T-helper 17 cell (primary cell): ENCODE measurements at places on chromosomes 16 and 17.

DNA sequence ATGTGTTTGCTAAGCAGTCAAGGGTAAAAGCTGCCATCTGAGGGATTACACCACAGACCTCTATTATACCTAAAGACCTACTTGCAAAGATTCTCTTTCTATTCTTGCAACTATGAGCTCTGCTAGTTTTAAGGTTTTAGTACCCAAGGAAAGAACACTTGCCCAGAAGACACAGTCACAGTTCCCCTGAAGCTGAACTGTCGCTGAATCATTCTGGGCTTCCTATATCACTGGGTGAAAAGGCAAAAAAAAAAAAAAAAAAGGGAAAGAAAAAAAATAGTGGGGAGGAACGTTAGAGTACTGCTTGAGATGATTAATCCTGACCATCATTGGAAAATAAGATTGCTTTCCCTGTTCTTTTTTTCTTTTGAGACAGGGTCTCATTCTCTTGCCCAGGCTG, 37.9 kb downstream of the LYRM1 start:
- DNase-seq = no peak

DNA sequence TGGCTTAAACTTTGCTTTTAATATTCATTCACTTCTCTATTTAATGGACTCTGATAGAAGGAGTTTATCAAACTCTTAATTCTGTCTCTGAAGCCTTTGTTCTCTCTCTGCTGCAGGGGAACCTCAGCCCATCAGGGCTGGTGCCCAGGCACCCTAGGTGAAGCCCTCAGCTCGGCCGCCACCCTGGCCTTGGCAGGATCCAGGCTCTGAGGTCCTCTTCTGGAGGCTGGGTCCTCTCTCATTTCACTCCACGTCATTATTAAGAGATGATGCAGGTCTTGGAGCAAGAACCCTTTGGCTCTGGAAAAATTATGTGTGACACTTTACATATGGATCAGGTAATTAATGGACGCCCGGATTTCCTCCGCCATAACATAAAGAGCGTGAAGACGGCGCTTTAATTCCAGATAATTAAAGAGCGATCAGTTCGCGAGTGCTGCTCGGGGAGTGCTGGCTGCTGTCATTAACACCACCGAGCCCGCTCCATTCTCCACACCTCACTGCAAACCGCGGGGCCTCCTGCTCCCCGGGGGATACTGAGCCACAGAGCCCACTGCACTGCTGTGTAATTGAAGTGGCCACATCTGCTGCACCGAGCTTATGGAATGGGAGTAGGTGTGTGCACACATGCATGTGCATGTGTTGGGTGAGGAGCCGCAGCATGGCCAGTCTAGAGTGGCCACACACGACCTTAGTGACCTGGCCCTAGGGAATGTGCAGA, 259.4 kb upstream of the TNRC6C start:
- DNase-seq = no peak

- no peak for DNase-seq
Measured at GRCh38 chr17:45052052-45052772, 780 bp upstream of the DCAKD start.

DNA sequence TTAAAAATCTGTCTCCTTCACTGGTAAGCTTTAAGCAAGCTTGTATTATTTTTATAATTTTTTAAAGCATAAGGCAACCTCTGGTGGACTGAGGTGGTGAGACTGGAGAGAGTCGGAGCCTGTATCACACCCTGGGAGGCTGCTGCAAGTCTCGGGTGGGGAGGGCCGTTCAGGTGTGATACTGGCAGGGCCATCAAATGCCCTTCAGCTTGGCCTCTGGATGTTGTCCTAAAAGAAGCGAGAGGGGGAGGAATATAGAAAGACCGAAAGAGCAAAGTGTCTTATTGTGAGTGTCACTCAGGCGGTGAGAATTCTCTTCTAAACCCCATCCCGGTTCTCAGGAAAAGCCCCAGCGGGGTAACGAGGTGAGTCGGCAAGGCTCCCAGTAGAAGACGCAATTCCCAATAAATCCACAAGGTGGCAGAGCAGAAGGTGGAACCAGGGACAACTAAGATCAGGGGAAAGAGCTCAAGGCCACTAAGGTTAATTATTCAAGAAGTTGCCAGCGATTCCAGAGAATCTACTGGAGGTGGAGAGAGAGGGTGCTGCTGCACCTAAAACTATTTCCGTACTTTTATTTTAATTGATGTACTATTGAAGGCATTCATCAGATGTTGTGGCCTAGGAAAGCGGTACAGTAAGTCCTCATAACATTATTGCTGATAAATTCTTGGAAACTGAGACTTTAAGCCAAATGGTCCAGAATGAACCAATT, 14.1 kb downstream of the C17orf67 start:
- DNase-seq = peak; percentile 39

GRCh38 chr16:5451641-5452040, 354.0 kb upstream of the EEF2KMT start:
- DNase-seq = no peak

DNA sequence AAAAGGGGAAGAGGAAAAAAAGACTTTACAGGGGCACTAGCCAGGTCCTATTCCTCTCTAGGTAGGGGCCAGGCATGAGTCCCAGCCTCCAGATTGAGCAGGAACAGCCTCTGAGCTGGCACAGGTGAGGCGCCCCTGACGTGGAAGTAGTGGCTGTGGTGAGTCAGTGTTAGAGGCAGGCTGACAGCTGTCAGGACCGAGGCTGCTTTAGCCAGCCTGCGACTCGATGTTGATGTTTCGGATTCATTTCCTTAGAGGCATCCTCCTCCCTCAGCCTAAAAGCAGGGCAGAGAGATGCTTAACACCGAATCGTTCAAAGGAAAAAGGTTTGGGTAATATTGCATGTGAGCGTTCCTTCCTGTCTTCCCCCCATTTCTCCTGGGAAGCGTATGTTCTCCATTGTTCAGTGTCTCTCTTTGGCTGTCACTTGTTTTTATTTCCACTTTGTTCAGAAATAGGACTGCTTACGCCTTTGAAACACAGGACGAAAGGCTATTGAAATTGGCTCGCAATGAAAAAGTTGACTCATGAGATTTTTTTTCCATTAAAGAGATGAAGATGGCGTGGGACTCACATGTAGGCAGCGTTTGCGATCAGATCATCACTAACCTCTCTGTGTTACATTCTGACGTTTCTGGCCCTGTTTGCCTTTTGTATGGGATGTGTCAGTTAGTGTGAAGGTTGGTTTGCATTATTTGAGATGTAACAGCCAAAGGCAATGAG, 1.3 kb downstream of the KIAA0513 start:
- peak; percentile 41 for DNase-seq

GRCh38 chr17:72974605-72975232, 117.8 kb downstream of the SLC39A11 start:
- DNase-seq = no peak

DNA sequence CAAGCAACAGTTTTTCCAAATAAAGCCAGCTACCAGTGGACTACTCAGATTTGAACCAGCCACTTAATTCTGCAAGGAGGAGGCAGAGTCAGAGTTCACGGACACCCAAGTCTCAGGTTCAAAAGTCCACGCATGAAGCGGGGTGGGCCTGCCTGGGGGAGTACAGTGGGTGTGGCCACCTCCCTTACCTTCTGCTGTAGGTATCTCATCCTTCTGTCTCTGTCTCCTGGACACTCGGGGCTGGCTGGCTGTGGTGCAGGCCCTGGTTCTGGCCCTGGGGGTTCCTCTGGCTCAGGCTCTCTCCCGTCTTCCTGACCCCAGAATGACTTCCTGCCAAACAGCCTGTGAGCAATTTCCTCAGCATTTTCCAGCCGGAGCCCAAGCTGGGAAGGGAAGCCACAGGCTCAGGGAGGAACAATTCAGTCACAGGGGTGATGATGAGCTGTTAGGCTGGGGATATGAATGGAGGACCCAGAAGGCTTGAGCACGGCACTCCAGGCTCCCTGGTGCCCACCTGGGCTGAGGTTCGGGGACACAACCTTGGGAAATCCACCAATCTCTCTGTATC, 101.9 kb downstream of the LITAF start:
- DNase-seq = no peak

DNA sequence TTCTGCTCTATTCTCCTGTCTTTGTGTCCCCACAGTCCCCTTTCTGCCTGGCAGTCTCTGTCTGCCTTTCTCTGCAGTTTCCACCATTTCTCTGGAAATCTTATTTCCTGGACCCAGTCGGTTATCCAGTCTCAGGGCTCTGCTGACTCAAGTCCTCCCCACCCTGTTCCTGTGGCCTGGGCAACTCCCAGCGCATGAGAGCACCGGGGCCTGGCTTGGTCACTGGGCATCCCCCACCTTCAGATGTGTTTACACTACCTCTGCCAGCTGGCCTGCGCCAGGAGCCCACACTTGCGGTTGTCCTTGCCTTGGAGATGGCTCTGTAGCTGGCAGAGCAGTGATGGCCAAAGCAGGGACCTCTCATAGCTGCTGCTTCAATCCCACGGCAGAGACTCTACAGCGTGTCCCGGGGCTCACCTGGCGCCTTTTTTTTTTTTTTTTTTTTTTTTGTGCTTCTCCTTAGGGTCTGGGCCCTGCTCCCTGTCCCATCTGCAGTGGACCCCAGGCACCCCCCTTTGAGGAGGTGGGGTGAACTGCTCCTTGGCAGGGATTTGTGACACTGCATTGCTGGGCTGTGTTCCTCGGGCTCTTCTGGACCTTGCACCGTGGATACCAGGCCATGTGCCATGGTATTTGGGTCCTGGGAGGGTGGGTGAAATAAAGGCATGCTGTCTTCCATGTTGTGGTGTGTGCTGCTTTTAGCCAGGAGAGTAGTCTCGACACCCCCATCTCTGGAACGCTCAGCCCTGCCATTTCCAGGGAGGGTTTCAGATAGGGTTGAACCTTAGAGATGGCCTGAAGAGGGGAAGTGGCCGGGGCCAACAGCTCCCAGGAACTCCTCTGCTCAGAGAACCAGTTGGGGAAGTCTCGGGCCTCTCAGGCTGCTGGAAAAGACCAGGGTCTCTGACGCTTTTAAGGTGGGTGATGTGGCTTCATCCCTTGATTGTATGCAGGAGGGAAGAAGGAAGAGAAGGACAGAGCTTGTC, 17.5 kb downstream of the GUCY2D start:
- no peak for DNase-seq

GRCh38 chr17:63762161-63763078, 11.0 kb downstream of the CCDC47 start:
- DNase-seq = no peak

- DNase-seq = no peak
Measured at GRCh38 chr16:69412287-69412686, 12.1 kb upstream of the CYB5B start.

DNA sequence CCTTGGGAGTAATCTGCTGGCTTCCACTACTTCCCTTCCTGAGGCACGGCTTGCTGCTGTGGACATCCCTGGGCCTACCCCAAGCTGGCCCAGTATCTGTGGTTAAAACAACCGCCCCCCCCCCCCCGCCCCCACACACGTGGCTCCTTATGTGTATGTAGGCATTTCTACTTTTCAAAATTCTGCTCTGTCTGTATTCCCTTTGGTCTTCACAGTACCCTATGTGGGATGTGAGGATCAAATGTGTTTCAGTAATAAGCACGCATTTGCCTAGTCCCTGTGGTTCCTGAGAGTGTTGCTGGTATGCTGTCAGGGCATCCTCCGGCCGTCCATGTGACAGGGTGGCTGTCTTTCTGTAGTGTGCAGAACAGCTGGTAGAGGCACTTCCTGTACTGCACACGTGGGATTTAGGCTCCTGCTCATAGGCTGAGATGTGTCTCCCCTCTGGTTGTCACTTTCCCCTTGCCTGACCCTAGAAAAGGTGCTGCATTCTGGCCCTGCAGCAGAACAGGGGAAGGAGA, 2.2 kb downstream of the NT5M start:
- no peak for DNase-seq

DNA sequence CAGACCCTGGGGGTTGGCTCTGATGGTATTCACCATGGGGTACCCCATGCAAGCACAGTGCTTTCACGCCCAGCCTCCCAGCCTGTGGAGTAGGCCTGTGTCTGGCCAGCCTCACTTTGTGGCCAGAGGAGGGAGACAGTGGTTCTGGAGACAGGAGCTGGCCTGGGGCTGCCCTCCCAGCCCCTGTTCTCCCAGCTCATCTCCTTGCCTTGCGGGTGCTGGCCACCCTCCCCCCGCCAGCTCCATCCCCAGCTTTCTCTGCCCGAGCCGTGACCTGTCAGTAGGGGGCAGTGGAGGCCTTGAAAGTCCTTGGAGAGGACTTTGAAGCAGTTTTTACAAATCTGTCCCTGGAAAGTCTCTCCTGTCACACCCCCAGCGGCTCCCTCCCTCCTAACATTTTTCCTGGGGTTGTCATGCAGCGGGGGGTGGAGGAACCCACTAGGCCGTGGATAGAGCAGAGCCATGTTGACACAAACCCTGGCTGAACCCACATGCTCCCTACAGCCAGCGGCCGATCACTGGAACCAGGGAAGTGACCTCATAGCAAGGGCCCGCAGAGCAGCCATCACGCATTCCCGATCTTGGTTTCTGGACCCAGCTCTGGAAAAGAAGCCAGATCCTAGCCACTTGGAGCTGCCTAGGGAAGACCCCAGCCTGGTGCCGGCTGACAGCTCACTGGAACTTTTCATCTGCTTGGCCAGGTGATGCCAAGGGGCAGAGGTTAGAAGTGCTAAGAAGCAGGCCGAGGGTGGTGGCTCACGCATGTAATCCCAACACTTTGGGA, 289.4 kb downstream of the SEC14L1 start:
- DNase-seq = peak; percentile 86

GRCh38 chr16:87527055-87527724, 34.4 kb upstream of the ZCCHC14 start:
- DNase-seq = no peak

DNA sequence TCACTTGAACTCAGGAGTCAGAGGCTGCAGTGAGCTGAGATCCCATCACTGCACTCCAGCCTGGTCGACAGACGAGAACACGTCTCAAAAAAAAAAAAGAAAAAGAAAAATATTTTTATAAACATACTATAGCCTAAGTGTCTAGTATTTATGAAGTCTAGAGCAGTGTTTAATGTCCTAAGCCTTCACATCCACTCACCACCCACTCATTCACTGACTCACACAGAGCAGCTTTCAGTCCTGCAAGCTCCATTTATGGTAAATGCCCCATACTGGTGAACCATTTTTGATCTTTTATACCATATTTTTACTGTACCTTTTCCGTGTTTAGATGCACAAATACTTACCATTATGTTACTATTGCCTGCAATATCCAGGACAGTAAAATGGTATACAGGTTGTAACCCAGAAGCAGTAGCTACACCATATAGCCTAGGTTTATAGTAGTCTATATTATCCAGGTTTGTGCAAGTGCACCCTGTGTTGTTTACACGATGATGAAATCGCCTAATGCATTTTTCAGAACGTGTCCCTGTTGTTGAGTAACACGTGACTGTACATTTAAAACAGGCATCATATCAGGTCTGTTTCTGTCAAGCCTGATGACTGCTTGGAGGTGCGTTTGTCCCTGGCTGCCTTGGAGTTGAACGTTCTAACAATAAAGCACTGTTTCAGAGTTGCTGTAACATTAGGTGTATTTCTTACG, 10.1 kb downstream of the NUDT7 start:
- no peak for DNase-seq

- no peak for DNase-seq
Measured at GRCh38 chr17:61088556-61088955, 311.1 kb upstream of the TBX2 start.

- DNase-seq = no peak
Measured at GRCh38 chr17:57422574-57423164, 166.3 kb downstream of the MSI2 start.
